ENCODE measurements at places on chromosomes 2 and 18.

DNA sequence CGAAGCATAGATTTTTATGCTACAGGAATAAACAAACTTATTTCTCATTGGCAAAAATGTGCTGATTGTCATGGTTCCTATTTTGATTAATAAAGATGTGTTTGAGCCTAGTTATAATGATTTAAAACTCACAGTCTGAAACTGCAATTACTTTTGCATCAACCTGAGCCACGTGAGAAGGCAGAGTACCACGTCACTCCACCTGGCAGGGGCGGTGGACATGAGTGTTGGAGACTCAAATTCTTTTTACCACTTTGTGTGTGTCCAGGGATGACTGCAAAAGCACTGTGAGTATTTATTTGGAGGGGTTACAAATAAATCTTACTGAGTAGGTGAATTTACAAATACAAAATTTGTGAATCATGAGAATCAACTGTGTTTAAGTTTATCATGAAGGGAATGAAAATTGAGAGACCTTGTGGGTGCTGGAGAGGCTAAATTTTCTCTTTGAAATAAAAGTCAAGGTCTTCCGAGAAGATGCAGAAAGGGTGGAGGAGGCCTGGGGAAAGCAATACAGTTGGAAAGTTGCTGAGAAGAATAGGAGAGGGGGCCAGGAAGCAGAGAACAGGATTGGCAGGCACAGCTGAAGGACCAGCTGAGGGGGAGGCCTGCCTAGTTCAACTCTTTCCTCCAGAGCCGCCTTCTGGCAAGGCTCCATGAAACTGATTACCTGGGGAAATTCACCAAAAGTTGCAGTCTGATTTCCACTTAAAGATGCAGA, 316.4 kb downstream of the MYCN start:
- DNase-seq = no peak

DNA sequence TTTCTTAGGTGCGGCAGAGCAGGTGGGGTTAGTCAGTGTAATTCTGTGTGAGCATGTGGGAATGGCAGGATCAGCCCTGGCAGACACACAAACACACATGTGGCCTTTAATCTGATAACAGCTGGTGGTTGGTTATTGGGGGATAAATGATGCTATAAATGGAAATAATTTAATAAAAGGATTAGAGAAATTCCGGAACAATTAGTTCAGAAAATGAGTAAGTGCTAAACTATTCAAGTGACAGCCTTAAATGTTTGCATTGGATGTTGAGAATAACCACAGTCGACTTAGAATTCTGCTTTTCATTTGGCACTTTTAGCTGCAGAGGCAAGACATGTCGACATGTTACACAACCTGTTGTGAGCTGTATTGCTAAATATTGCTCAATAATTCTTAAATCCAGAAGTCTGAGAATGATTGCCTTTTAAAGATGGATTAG, 7.2 kb downstream of the SMYD1 start:
- DNase-seq = no peak

GRCh38 chr2:190831941-190832340, 48.7 kb upstream of the GLS start:
- DNase-seq = no peak

- no peak for DNase-seq
Observed at GRCh38 chr2:59713577-59713976, 839.9 kb downstream of the BCL11A start.

DNA sequence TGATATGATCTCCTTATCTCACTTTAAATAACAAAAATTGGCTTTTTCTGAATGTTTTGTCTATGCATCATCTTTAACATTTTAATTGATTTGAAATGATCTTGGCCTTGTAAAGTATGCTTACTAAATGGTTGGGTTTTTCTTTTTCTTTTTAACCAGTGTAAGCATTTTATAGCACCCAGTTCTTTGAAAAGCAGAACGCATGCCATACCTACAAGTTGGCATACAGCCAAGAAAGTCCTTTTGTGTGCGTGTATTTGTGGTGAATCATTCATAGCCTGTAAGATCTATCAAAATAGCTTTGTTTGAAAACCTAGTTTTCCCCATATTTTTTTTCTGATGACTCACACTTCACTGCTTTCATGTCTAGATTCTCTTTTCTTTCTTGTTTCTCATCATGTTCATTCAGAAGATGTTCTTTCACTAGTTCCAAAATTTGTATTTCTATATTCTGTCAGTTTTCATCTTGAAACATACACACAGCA, 4.1 kb upstream of the VRK2 start:
- no peak for DNase-seq

GRCh38 chr2:157574165-157574564, 54.5 kb downstream of the ACVR1C start:
- DNase-seq = no peak
